ENCODE measurements at places on chromosomes 16 and 17.
A peak's percentile ranks its signal among the peaks of the same experiment; 100 is the strongest.

GRCh38 chr16:30647274-30647571, 3.5 kb upstream of the PRR14 start:
- no peak for DNase-seq

DNA sequence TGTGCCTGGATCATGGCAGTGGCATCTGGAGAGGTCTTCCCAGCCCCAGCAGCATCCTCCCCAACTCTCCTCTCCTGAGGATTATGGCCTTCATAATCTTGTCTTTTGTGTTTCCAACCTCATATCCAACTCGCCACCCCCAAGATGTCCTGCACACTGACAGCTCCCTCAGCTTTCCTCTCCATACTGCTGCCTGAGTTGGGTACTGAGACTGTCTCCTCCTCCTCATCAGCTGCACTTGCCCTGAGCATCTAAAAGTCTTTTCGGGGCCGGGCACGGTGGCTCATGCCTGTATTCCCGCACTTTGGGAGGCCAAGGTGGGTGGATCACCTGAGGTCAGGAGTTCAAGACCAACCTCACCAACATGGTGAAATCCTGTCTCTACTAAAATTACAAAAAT, 2.0 kb downstream of the CD300LB start:
- no peak for DNase-seq

DNA sequence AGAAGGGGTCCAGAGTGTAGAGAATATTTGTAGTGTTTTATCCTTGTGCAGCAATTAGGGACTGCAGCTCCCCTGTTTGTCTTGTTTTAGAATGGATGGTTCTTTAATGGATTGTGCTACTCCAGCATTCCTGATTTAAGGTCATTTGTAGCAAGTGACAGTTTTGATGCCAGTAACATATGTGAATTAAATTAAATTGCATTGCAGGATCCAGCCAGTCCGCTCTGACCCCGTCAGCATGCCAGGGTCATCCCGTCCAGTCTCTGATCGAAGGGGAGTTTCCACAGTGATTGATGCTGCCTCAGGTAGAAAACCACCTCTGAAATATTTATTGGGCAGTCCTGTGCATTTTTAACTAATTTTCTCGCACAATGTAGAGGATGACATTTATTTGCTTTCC, 315.4 kb upstream of the TBX2 start:
- no peak for DNase-seq

GRCh38 chr17:39703913-39704312, 4.0 kb downstream of the ERBB2 start:
- no peak for DNase-seq

DNA sequence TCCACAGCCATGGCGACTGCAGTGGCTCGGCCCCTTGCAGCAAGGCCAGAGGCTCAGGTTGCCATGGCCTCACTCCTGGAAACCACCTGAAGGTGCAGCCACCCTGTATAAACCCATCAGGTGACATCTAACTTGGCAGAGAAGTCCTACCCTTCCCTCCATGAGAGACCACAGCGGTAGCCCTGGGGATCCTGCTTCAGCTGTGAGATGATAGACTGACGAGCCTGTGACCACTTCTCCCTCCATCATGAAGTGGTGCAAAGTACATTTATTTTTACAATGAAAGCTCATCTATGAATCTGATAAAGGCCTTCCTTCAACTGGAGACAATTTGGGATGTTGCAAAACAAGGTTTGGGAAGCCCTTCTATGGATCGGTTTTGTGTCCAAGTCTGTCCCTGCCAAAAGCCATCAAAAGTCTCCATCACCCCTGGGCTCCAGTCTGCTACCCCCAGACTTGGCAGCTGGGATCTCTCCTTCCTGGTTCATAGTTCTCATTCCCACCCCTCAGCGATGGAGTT, 1.8 kb downstream of the ZACN start:
- DNase-seq, result peak; percentile 36

DNA sequence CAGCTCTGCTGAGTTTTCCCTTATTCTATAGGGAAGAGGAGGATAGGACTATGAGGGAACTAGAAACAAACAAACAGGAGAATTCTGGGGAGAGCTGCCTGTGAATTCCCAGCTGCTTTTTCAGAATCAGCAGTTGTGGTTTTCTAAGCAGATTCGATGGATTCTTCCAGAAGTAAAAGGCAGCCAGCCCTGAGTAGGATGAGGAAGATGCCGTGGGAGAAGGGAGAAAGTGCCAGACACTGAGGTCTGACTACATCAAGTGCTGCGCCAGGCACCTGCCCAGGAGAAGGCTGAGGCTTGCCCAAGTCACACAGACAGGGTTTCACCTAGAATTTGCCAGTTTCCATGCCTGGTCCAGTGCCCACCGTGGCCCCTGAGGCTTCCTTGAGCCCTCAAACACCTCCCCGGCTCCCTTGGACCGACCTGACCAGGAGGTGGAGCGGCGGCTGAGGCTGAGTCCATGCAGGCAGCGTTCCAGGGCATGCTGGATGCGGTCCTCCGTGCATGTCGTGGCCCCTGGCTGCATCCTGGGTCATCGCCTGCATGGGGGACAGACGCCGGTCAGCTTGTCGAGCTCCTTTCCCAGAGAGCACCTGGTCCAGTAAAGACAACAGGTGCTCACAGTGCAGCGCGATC, 43.6 kb upstream of the PIK3R6 start:
- no peak for DNase-seq

DNA sequence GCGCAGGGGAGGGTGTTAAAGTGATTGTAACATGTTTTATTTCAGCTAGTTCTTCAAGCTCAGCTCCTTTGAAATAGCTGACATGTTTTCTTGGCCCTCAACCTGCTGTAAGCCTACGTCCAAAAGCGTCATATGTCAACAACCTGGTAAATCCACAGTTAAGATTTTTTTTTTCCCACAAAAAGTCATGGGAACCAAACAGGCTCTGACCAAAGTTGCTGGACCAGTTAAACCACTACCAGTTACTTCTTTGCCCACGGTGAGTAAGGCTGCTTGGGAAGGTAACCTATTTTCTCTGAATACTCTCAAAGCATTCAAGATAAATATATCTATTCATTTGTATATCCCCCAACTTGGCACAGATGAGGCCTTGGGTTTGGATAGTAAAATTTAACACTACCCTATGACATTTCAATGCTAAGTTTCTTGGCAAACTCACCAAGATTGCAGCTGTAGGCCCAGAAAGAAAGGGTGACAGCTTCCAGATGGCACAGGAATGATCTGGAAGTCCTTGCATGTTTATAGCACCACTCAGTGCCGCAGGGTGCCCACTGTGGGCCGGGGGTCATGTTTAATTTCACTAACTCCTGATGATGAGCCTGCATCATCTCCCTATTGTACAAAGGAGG, 166.2 kb downstream of the XYLT1 start:
- peak; percentile 35 for DNase-seq

DNA sequence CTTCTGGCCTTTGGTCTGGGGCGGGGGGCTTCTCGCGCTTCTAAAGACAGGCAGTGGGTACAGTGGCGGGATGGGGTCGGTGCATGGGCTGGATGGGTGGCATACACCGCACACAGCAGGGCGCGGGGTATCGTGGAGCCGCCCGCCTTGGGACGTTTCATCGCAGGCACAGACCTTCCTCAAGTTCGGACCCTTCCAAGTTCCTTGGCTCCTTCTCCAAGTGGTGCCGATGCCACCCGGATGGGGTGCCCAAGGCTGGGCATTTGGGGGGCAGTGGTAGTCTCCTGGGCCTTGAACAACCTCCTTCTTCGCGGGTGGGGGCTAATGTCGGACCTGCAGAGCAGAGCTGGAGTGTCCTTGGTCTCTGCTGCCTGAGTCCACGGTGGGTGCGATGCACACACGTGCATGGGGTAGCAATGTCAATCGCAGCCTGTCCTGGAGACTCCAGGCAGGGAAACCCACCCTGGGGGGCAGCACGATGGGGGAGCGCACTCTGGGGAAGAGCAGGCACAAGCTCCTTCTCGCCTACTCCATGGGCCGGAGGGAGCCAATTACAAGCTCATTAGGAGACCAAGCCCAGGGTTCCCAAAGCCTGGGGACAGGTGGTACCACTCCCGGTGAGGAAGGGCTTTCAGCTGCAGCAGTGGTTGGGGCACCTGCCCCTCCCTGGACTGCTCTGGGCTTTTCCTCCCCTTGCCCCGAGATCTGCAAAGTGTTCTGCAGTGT, 686 bp upstream of the MTSS2 start:
- DNase-seq, result no peak

GRCh38 chr17:38857271-38857670, 3.8 kb upstream of the RPL23 start:
- no peak for DNase-seq

DNA sequence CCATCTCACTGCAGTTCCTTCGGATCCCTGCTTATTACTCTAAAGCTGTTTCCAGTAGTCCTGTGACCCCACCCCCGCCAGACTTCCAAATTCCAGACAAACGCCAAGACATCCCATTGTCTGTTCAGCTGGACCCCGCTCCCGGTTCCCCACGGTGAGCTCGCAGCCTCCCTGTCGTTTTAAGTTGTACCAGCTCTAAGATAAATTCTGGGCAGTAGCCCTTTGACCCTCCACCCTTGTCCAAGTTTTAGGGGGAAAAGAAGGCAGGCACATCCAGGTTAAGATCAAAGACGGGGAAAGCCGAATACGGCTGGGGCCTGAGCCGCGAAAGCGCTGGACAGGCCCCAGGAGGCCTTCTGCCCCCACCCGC, 589 bp downstream of the ARL6IP1 start:
- DNase-seq, result no peak

- no peak for DNase-seq
Measured at GRCh38 chr17:37699285-37699973, 45.4 kb downstream of the HNF1B start.

DNA sequence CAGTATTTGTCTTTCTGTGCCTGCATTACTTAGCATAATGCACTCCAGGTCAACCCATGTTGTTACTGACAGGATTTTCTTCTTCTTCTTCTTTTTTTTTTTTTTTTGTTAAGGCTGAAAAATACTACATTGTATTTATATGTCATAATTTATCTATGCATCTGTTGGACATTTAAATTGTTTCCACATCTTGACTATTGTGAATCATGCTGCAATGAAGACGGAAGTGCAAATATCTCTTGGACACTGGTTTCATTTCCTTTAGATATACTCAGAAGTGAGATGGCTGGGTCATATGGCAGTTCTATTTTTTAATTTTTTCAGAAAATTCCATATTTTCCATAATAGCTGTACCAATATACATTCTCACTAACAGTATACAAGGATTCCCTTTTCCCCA, 272.7 kb upstream of the PMFBP1 start:
- no peak for DNase-seq

DNA sequence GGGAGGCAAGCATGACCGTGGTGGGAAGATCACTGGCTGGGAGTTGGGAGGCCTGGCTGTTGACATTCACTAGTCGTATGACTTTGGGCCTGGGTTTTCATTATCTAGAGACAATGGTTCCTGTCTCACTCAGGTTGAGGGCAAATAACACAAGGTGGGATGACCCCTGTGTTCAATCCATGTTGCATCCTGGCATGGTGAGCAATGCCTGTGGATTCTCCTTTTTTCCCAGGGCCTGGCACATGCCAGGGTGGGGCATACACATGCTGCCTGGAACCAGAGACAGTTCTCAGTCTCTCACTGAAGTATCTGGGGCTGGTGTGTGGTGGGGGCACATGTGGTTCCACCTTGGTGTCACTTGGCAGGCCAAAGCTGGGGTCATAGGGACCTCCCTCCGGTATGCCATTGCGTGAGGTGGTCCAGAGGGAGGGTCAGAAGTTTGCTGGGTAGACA, 5.4 kb downstream of the THRA start:
- no peak for DNase-seq

- peak; percentile 30 for DNase-seq
Measured at GRCh38 chr17:17873450-17873991, 36.7 kb upstream of the SREBF1 start.

- DNase-seq, result no peak
Measured at GRCh38 chr16:3695610-3696369, 21.5 kb downstream of the TRAP1 start.
